Stimulated activated naive CD8-positive, alpha-beta T cell treated with anti-CD3 and anti-CD28 coated beads, Interleukin-15, Interleukin-2, amounts not matched to agents 100 U/mL and 50 U/mL, for 24 hours (primary cell): ENCODE measurements at places on chromosomes 3 and 15.

- DNase-seq: no peak
These were observed 24.5 kb downstream of the SEMA3G start for GRCh38 chr3:52420388-52420787.

DNA sequence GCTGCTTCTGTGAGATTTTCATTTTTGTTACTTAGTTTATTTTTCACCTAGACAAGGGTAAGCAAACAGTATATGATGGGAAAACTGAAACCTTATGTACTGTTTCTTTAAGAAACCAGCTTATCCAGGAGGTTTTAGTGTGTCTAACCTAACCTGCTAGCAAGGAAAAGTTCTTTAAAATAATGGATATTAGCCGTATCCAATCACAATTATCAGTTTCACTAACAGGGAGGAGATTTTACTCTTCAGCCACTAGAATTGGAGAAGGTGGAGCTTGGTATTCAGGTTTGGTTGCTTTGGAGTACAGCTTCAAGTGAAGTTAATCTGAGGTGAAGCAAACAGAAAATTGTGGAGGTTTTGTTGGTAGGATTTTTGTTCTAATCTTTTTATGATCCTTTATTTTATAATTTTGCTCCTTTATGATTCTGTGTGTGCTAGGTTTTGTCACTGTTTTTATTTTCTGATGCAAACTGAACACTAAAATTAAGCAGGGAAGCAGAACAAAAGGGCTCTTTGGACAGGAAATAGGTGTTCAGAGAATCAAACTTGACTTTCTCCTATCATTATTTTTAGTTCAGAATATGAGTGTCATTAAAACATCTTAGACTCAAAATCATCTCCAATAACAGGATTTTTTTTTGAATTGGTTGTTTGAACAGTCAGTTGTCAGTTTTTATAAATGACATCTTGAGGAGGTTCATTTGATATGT lies 13.0 kb downstream of the ZFAND6 start:
- no peak for DNase-seq

- DNase-seq: no peak
These were observed 236.0 kb upstream of the ZNF717 start for GRCh38 chr3:76021376-76021775.

DNA sequence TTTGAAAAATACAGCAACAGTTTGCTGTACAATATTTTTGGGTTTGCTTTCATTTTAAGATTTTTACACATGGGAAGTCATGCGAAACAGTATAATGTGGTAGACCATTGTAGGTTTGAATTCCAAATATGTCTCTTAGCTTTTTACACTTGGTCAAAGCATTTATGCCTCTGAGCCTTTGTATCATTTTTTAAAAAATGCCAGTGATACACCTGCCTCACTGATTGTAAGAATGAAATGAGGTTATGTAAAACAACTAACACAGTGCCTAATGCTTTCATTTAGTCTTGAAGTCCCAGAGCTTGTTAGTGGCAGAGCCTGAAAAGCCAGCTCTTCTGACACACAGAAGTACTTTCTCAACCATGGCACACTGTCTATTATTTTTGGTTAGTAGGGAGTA lies 202.0 kb downstream of the UBE2E2 start:
- DNase-seq: no peak

DNA sequence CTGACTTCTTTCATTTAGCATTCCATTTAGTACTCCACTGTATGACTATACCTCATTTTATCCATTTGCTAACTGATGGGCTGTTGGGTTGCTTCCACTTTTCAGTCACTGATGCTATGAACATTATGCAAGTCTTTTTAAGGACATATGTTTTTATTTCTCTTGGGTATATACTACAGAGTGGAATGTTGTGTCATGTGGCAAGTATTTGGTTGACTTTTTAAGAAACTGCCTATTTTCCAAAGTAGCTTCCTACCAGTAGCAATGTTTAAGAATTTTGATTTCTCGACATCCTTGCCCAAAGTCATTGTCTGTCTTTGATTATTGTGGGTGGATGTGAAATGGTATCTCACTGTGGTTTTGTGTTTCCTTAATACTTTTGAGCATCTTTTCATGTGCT lies 110.1 kb upstream of the TPM1 start:
- no peak for DNase-seq

GRCh38 chr3:60202052-60202726 lies 1049.1 kb downstream of the FHIT start:
- DNase-seq: no peak
